ENCODE measurements at places on chromosomes 2 and 18.

GRCh38 chr2:64859312-64860212, 129.6 kb upstream of the SLC1A4 start:
- DNase-seq = peak; percentile 94

DNA sequence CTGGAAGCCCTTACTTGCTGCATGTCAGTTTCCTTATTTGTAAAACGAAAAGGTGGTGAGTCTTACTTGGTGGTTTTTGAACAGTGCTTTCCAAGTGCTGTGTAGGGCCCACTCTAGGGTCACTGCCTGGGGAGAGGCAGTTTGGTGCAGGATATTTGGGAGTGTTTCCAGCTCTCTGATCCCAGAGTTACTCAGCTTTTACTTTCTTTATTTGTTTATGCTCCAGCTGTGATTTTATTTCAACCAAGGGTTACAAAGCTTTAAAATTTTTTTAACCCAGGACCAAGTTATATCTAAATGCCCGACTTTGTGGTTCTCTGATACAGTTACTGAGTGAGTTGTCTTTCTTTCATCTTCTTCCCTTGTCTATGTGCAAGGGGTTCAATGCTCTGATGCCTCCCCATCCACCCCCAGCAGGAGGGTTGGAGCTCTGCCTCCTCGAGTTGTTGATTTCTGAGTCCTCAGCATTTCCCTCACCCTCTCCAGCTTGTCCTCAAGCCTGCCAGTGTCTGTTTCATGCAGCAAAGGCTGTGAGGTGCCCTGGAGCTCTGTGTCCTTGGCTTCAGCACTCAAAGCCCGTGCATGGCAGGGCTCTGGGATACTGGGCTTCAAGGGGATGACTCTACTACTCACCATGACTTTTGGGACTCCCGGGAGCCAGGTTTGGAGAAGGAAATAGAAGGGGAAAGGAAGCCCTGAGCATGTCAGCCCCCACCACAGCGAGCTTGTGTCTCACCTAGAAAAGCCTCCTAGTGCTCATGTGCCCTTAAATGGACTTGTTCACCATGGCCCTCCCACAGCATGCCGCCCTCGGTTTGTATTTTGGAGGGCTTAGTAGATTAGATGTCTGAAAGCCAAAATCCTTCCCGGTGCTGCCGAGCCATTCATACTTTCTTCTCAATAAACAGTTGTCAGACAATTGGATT, 236.8 kb downstream of the SETBP1 start:
- DNase-seq = no peak

GRCh38 chr2:67169417-67170140, 227.6 kb upstream of the ETAA1 start:
- DNase-seq = no peak

- no peak for DNase-seq
These were observed 37.5 kb upstream of the TPO start for GRCh38 chr2:1375794-1376193.

DNA sequence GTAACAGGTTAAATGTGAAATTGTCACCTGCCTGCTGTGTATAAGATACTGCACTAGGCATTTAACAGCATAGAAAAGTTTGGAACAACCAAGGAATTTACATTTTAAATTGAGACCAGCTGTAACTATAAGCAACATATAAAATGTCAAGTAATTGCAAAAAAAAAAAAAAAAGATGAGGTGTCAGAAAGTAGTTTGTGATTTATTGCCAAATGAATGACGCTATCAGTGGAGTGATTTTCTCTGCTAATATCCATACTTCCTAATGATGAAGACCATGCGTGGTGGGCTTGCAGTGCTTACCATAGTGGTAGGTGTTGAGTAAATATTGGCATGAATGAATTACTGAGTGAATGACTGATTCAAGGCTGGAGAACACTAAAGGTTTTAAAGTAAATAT, 73.3 kb downstream of the OSBPL6 start:
- DNase-seq = no peak

- DNase-seq = no peak
These were observed 40.5 kb downstream of the UPP2 start for GRCh38 chr2:158142165-158142564.

GRCh38 chr2:111704246-111704645, 179.7 kb downstream of the ANAPC1 start:
- DNase-seq = no peak

- DNase-seq = no peak
These were observed 60.6 kb downstream of the POU3F3 start for GRCh38 chr2:104914509-104914908.

- peak; percentile 85 for DNase-seq
These were observed at the start of gene KHK for GRCh38 chr2:27086724-27087593. KHK (plus strand) TSS chr2:27086772; CDS start chr2:27087260, 488 bp downstream.
